Karpas-422 (cell line): ENCODE measurements at places on chromosomes 6 and 20. TPM values are rescaled to one million over a fixed set of nuclear protein-coding genes. Genes with fewer than 3 reads are reported as not detected.
A peak's percentile ranks its signal among the peaks of the same experiment; 100 is the strongest.

GRCh38 chr20:62751551-62752150 is 43.0 kb downstream of the NTSR1 start:
- H3K36me3 ChIP-seq, result no peaks in the 10 kb centered on the region
- H3K27me3 ChIP-seq, result no peaks in the 10 kb centered on the region
- peak; percentile 58 for DNase-seq

Gene TRERF1
- total RNA-seq, result 30.2 and 32.7 TPM in 2 replicates

DNA sequence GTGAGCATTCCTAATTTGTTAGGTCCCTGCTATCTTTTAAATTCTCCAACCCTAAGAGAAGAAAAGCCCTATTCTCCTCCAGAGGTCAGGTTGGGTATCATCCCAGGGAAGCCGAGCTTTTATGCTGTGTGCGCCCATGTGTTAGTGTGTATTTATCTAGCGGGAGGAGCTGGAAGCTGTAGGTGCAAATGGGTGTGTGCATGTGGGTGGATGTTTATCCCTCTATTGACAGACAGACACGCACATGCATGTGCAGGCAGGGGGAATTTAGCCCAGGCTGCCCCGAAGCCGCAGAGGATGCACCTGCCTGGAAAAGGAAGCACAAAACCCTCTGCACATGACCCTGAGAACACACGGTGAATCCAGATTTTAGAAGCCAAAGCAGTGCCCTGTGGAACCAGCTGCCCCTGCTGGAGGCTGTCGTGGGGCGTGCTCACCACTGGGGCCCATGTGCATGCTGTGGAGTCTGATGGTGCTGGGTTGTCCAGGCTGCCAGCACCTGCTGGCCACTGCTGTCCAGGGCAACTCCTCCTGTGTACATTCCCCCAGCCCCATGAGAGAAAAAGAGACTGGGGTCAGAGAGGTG is 397.5 kb downstream of the TAF4 start:
- H3K27ac ChIP-seq, result no peak overlapping the region
- H3K27me3 ChIP-seq, result no peaks in the 10 kb centered on the region
- H3K4me3 ChIP-seq, result no peak overlapping the region
- H3K4me1 ChIP-seq, result no peaks in the 10 kb centered on the region

Gene BTN1A1
- 0.22 TPM in 1 of 2 replicates, not detected in the other for total RNA-seq

Gene MTRF1L
- total RNA-seq, result 17.4 and 23.2 TPM in 2 replicates

GRCh38 chr6:32568561-32568960 is 21.1 kb downstream of the HLA-DRB1 start:
- DNase-seq, result peak; percentile 56
- peak overlapping the region; percentile 74 for H3K27ac ChIP-seq

GRCh38 chr6:140486450-140487361 is 1112.3 kb upstream of the CITED2 start:
- no peaks in the 10 kb centered on the region for H3K27me3 ChIP-seq
- H3K4me3 ChIP-seq, result no peak overlapping the region
- H3K27ac ChIP-seq, result no peak overlapping the region
- no peak for DNase-seq

DNA sequence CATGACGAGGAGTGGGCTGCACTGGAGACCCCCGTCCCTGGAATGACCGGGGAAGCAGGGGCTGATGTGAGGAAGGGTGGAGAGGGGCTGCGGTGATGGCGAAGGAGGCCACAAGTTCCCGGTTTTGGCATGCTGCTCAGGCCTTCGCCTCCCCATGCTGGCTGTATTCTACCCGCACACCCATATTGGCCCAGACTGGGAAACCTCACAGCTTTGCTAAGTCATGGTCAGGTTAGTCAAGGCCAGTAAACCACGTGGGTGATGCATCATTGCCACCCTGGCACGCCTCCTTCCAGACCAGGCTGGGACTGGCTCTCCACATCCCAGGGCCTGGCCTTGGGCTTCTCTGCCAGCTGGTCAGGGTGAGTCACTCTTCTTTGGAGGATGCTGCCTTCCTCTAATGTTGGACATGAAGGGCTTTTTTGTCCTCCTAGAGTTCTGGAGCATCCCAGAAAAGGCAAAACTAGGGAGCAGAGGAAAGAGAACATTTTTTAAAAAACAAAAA is 53.8 kb downstream of the PCNA start:
- H3K4me3 ChIP-seq, result no peak overlapping the region
- H3K27me3 ChIP-seq, result no peaks in the 10 kb centered on the region
- DNase-seq, result peak; percentile 25
- H3K27ac ChIP-seq, result no peak overlapping the region
- peaks cover 6% of the 10 kb centered on the region for H3K4me1 ChIP-seq

Gene RAET1L
- total RNA-seq, result not detected in 2 replicates

- H3K4me1 ChIP-seq, result peaks cover 67% of the 10 kb centered on the region
- H3K27ac ChIP-seq, result peak overlapping the region; percentile 98
- no peaks in the 10 kb centered on the region for H3K27me3 ChIP-seq
- H3K4me3 ChIP-seq, result no peak overlapping the region
- no peak for DNase-seq
Measured at GRCh38 chr6:150584596-150584995, 15.1 kb upstream of the PLEKHG1 start.

DNA sequence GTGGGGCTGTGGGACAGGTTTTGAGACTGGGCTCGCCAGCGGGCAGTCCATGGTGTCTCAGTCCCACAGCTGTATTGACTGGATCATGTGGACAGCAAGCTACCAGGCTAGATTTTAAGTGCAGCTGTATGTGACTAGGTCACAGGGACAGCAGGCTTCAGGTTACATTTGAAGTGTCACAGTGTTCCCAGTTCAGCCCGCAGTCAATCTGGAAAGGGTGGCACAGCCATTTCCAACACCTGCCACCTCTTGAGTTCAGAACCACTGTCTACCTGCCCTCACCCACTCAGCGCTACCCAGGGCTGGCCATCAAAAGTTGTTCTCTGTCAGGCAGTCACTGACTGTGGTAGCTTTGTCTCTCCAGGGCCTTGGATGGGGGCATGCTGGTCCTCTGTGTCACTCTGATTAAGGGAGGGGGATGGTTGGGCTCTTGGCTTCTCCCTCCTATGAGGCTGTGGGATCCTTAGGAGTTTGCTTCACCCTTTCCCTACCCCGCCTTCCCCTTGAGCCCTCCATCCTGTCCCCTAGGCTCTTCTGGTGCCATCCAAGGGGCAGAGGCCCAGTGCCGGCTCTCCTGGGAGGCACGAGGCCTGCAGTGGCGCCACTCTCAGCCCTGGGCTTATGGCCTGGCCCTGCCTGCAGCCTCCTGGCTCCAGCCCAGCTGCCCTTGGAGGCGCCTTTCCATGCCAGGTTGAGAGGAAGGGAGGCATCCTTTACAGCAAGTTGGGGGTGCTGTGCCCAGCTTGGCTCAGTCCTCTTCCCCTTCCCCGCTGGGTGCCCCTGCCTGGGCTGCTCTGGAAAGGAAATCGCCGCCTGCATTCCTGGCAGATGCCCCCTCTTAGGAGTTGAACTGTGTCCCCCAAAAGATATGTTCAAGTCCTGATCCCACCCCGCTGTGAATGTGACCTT is 44.9 kb downstream of the PNLDC1 start:
- H3K4me3 ChIP-seq, result no peak overlapping the region
- H3K36me3 ChIP-seq, result no peaks in the 10 kb centered on the region
- H3K27me3 ChIP-seq, result no peaks in the 10 kb centered on the region
- H3K4me1 ChIP-seq, result no peaks in the 10 kb centered on the region
- no peak for DNase-seq
- no peak overlapping the region for H3K27ac ChIP-seq

- H3K27me3 ChIP-seq, result no peaks in the 10 kb centered on the region
- DNase-seq, result peak; percentile 82
Measured at GRCh38 chr6:83536034-83536646, 23.8 kb downstream of the PRSS35 start.

- H3K27ac ChIP-seq, result no peak overlapping the region
- no peak overlapping the region for H3K4me3 ChIP-seq
- no peaks in the 10 kb centered on the region; the same call in 1 of the 2 replicates for H3K27me3 ChIP-seq
- no peaks in the 10 kb centered on the region for H3K4me1 ChIP-seq
- DNase-seq, result no peak
- H3K36me3 ChIP-seq, result no peaks in the 10 kb centered on the region
Measured at GRCh38 chr6:97401533-97401932, 118.5 kb upstream of the MMS22L start.

Gene SLC26A8
- not detected in 2 replicates for total RNA-seq

Gene EBF4
- total RNA-seq, result 6.5 and 12.8 TPM in 2 replicates

Gene FNDC11
- 0.48 and 1.6 TPM in 2 replicates for total RNA-seq

GRCh38 chr6:63560801-63561287 is 11.4 kb upstream of the LOC128125822 start:
- peak; percentile 17 for DNase-seq
- H3K4me1 ChIP-seq, result no peaks in the 10 kb centered on the region
- H3K36me3 ChIP-seq, result no peaks in the 10 kb centered on the region

Gene CCM2L
- total RNA-seq, result 0.36 and 0.78 TPM in 2 replicates

- H3K27ac ChIP-seq, result peak overlapping the region; percentile 78
- H3K27me3 ChIP-seq, result no peaks in the 10 kb centered on the region
- peaks cover 11% of the 10 kb centered on the region for H3K4me1 ChIP-seq
Measured at GRCh38 chr20:31547720-31548298, 33.6 kb downstream of the HM13 start.

DNA sequence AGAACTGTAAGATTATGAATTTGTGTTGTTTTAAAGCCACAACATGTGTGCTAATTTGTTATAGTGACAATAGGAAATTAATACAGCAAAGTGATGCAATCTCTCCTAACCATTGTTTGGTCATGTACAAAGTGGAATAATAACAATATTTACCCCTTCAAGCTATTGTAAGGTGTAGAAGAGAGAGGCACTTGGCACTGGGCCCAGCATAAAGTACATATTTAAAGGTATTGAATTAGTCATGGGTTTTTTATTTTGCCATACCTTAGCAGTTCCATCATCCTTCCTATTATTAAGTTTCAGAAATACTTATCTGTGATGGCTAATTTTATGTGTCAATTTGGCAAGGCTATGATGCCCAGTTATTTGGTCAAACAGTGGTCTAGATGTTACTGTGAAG is 322.4 kb upstream of the TSHZ2 start:
- H3K27me3 ChIP-seq, result no peaks in the 10 kb centered on the region
- no peaks in the 10 kb centered on the region for H3K36me3 ChIP-seq
- no peak overlapping the region for H3K27ac ChIP-seq
- no peaks in the 10 kb centered on the region for H3K4me1 ChIP-seq
- H3K4me3 ChIP-seq, result no peak overlapping the region

DNA sequence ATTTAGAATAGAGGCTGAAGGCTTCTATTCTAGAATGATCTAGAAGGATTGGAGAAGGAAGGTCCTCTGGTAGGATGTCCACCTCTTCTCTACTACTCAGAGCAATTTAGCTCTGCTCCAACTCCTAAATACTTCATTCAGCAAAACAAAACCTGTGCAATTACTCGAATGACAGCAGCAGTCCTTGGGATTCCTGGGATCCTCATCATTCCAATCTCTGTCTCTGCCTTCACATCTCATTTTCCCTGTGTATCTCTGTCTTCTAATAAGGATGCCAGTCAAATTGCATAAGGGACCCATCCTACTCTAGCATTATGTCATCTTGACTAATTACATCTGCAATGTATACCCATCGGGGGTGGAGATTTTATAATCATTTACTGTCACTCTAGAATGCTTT is 5.5 kb upstream of the AIG1 start:
- H3K36me3 ChIP-seq, result no peaks in the 10 kb centered on the region
- DNase-seq, result no peak
- no peaks in the 10 kb centered on the region for H3K27me3 ChIP-seq
- peaks cover 8% of the 10 kb centered on the region for H3K4me1 ChIP-seq
- H3K27ac ChIP-seq, result no peak overlapping the region

- DNase-seq, result no peak
- peaks cover 6% of the 10 kb centered on the region; the same call in 1 of the 2 replicates for H3K36me3 ChIP-seq
- H3K27me3 ChIP-seq, result no peaks in the 10 kb centered on the region
- no peak overlapping the region for H3K4me3 ChIP-seq
Measured at GRCh38 chr6:18179770-18180356, 24.6 kb downstream of the KDM1B start.

DNA sequence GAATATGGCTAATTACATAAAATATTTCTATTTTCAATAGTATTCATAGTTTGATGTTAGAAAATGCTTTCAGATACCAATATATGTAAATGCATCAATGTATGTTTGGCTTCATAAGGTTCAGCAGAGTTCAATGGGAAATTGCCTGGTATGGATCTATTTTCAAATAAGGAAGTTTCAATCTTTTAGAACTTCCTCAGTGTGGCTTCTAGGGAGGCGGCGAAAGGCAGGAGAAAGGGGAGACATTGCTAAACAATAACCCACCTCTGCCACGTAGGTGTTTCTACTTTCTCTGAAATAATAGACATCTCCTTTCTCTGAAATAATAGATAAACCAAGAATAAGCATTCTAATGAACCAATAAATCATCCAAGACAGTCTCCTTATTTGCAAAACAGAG is 237.7 kb upstream of the RAB32 start:
- H3K27ac ChIP-seq, result no peak overlapping the region
- H3K27me3 ChIP-seq, result no peaks in the 10 kb centered on the region
- H3K36me3 ChIP-seq, result no peaks in the 10 kb centered on the region
- no peak for DNase-seq
- no peak overlapping the region for H3K4me3 ChIP-seq
- peaks cover 47% of the 10 kb centered on the region for H3K4me1 ChIP-seq

Gene PRRT1
- total RNA-seq, result 0.29 and 0.75 TPM in 2 replicates

GRCh38 chr6:68973066-68973465 is 338.0 kb downstream of the ADGRB3 start:
- no peak overlapping the region for H3K27ac ChIP-seq
- no peaks in the 10 kb centered on the region for H3K4me1 ChIP-seq
- H3K4me3 ChIP-seq, result no peak overlapping the region
- H3K27me3 ChIP-seq, result no peaks in the 10 kb centered on the region
- no peak for DNase-seq

DNA sequence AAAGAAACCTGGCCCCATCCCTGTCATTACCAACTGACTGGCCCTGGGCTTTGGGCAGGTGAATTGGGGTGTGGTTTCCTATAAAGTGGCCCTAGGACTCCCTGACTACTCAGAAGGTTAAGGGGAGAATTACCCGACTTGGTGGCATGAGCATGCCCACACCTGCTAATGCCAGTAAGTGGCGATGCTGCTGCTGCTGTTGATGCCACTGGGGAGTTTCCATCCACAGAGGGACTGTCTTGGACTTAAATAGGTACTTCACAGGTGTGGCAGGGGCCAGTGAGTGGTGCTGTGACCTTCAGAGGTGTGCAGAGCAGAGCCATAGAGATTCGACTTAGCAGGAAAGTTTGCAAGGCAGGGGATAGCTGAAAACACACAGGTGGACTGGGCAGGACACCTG is 32.6 kb upstream of the MDFI start:
- H3K27me3 ChIP-seq, result no peaks in the 10 kb centered on the region
- H3K27ac ChIP-seq, result no peak overlapping the region
- H3K36me3 ChIP-seq, result no peaks in the 10 kb centered on the region
- H3K4me1 ChIP-seq, result peaks cover 13% of the 10 kb centered on the region
- H3K4me3 ChIP-seq, result no peak overlapping the region
